ENCODE measurements at places on chromosomes 1 and 21.

DNA sequence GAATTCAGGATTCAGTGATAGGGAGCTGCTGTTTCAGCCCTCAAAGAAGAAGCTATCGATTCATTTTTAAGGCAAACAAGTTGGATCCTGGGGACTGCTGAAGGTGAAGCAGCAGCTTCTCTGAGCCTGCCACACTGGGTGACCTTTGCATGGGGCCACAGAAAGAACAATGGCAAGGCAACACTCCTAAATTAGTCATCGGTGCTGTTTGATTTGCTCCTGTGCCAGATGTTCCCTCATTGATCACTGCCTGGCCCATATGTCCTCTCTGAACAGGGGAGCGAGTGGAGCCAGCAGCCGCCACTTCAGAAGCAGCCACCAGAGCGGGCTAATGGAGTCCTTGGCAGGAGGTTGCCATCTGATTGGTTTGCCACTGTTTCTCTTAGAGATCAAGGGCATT lies 391.5 kb downstream of the NTNG1 start:
- DNase-seq = no peak

DNA sequence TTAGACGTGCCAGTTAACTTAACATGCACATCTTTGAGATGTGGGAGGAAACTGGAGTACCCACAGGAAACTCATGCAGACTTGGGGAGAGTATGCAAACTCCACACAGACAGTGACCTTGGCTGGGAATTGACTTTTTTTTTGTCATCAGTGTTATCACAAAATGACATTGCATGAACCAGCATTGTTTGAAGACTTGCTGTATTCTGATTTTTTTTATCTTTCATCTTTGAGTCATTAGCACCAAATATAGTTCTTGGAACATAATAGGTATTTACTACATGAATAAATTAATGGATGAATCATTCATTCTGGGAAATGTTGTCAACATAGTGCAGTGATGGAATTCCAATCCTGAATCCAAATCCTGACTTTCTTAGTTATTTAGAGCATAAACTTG lies 77.0 kb downstream of the ATF6 start:
- DNase-seq = no peak

DNA sequence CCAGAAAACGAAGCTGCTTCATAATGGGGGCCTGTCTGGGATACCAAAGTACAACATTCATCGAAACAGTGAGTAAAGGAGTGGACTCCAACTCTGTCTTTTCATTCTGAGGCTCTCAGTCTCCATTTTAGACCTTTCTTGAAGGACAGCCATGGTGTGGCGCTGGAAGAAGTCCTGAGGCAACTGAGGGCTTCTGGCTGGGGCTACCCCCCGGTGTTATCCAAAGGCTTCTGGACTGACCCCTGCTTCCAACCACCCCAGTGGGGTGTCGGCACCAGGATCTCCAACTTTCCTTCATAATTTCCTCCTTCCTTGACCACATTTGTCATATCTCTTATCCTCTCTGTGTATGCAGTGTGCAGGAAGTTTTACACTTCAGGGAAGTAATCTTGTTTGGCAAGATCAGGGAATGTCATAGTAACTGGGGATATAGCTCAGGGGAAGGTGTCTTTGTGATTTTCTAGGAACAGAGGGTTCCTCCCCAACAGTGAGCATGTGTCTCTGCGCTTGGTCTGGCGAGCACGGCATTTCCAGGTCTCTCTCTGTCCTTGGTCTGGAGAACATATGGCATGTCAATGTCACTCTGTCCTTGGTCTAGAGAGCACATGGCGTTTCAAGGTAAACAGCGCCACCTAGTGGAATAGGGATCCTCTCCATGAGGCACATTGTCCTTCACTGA lies 19.4 kb upstream of the BSDC1 start:
- peak; percentile 93 for DNase-seq

DNA sequence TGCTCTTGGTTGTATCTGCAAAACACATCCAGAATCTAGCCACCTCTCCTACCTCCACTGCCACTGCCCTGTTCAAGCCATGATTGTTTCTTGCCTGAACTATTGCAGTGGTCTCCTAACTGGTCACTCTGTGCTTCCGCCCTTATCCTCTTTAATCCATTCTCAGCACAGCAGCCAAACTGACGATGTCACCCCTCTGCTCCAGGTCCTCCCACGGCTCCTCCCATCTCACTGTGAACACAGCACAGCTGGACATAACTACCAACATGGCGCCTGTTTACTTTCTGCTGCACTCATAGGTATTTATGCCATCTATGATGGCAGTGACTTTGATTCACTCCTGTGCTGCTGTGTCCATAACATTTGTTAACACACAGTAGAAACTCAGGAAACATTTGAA lies 406.7 kb downstream of the DISC1 start:
- DNase-seq = no peak
